ENCODE measurements at places on chromosomes 6 and 20.

DNA sequence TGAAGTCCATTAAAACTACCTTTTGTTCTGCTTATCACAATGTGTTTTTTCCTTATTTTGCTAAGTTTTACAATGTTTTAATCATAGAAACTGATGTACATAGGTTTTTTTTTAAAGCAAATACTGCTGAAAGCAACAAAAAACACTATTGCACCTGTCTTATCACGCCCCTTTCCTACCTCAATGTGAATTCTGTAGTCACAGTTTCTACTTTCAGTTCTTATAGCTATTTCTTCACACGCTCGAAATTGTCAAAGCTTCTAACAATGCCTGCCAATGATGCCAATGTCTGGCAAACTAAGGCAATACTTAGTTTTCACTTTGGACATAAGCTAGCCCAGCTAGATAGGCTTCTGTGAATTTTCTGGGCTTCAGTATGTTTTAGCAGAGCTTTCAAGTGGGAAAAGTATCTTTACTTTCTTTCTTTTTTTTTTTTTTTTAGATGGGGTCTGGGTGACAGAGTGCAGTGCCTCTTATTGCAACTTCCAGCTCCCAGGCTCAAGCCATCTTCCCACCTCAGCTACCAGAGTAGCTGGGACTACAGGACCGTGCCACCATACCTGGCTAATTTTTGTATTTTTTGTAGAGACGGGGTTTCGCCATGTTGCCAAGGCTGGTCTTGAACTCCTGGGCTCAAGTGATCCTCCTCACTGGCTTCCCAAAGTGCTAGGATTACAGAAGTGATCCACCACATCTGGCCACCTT is 85.5 kb upstream of the HTR1B start:
- no peak for DNase-seq

- DNase-seq = no peak
These were observed 156.8 kb upstream of the RIN2 start for GRCh38 chr20:19601126-19601810.

- DNase-seq = no peak
These were observed 32.7 kb downstream of the PLN start for GRCh38 chr6:118580585-118581419.

DNA sequence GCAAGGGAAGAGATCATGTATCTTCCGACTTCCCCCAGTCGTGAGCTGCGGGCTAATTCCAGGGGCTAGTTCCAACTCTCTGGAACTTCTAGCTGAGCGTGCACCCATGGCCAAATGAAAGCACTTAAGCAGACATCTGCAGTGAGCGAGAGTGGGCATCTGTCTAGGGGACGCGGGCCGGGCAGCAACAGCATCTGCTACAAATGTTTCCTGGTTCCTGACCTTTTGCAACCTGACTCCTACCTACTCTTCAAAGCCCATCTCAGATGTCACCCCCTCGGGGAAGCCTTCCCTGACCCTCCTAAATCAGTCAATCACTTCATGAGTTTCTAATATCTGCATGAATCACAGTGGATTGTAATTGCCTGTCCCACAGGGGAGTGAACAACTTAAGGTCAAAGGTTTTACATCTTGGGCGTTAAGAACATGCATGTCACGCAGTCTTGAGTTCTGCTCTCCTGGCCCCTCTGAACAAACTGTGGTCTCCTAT is 141.9 kb downstream of the CEBPB start:
- DNase-seq = no peak

DNA sequence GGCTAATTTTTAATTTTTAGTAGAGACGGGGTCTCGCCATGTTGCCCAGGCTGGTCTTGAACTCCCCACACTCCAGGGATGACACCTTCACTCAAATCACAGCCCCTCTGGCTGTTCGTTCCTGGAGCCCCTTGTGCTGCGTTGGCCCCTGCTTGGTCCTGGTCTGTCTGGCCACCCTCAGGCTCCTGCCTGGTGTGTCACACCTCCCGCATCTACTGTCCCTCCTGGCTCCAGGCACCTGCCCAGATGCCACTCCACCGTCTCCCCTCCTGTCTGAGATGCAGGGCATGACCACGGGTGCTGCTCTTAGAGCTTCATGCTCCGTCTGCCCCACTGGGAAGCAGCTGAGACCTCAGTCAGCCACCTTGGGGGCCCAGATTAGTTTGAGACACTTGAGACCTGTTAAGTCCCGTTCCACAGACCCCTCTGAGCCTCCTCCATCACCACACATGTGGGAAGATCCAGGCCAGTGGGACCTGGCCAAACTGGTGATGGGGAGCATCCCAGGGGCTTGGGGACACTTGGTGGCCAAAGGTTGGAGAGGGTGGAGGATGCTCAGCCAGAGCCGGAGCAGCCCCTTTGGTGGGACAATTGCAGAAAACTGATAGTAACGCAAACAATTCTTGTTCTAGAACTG is 21.9 kb upstream of the NPBWR2 start:
- no peak for DNase-seq

GRCh38 chr20:41004531-41005360 is 23.9 kb upstream of the TOP1 start:
- no peak for DNase-seq

DNA sequence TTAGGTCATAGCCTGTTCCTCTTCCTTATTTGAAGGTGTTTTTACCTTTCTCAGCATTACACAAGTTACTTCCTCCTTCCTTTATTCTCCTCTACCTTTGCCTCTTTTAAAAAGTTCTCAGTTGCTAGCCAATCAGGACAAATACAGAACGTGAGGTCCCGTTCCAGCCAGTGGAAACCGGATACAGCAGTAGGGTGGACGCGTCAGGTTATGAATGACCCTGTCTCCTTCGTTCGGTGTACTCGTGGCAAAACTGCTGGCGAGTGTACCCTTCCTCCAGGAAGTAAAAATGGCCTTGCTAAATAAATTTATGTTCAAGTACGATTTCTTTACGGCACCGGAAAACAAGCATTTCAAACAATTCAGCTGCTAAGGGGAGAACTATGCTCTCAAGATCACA is 77.0 kb upstream of the MLN start:
- no peak for DNase-seq

DNA sequence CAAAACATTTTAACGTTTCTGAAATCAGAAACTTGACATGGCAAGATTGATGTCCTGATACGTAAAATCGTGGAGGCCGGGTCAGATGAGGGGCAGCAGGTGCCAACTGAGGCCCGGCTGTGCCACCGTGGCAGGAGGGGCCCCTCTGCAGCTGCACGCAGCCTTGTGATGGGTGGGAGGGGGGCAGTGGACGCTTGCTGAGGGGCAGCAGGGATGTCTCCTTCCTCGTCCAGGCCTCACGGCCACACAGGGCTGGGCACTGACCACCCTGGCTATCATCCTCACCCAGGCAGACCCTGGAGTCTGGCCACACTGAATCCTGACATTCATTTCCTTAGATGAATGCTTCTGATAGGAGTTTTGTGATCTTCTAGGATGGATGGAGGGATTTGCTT is 114.7 kb downstream of the ERMARD start:
- DNase-seq = no peak

DNA sequence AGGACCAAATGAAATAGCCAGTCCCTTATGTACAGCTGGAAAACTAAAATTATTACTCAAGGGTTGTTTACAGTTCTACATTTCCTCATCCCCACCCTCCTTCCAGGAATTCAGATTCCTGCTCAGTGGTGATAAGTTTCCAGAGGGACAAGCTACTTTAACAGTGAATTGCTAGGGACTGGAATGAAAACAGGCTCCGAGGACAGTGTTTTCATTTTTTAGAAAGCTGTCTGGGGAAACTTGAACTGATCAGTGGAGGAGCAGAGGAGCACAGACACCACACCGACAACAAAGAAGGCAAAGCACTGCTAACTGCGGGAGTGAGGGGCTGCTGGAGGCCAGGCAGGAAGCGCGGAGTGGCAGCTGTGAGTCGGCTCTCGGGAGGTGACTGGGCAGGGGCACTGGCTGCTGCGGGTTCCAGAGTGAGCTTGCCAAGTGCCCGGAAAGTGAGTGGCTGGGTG is 322.2 kb downstream of the ESR1 start:
- no peak for DNase-seq

GRCh38 chr6:20882014-20882413 is 347.8 kb downstream of the CDKAL1 start:
- no peak for DNase-seq

DNA sequence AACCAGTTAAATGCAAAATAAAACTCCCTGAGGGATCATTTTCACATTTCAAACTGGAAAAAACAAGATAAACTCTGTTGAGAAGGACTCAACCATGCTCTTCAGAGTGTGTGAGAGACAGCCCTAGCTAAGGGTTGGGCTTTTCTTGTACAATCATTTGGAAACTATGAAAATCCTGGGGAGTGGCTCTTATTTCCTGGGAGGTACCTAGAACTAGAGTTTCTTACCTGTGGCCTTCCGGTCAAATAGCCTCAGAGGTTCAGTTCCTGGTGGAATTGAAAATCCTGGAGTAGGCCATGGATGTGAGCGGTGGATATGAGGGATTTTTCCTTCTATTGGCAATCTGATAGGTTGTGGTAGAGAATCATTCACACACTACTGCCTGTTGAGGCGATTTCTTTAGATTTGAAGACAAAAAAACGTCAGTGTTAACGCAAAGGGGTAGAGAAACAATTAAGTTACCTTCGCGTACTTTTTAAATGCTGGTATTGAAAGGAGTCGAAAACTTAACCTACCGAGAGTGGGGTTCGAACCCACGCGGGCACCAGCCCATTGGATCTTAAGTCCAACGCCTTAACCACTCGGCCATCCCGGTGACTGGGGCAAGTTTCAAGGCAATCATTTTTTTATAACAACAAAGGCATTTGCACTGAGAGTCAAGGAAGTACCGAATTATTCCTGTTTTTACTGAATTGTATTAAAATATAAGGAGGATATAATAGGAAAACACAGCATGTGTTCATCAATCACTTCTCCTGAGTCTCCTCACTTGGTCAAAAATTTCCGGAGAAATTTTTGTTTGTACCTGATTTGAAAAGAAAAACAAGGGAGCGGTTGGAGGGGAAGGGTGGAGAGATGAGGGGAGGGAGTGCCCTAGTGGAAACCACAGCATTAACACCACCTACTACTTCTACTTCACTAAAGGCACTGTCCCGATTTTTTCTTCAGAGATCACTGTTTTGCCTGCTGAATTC is 191.3 kb downstream of the OR2B2 start:
- no peak for DNase-seq

- DNase-seq = no peak
These were observed 19.3 kb downstream of the MRAP2 start for GRCh38 chr6:84052883-84053241.

DNA sequence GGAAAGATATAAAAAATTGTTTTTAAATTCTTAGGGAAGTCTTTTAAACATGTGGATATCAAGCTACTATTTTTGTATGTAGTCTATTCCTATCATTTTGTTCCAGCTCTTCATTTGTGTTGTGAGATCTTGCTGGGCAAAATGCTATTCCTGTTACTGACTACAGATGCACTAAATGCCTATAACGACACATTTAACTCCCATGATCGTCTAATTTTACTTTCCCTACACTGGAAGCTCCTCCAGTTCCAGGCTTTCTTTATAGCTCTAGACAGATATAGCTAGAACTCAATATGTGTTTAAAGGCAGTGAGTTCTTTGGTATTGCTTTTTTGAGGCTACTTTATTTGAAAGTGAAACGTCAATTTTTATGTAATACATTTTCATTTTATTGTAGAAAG is 971.5 kb upstream of the CITED2 start:
- no peak for DNase-seq

DNA sequence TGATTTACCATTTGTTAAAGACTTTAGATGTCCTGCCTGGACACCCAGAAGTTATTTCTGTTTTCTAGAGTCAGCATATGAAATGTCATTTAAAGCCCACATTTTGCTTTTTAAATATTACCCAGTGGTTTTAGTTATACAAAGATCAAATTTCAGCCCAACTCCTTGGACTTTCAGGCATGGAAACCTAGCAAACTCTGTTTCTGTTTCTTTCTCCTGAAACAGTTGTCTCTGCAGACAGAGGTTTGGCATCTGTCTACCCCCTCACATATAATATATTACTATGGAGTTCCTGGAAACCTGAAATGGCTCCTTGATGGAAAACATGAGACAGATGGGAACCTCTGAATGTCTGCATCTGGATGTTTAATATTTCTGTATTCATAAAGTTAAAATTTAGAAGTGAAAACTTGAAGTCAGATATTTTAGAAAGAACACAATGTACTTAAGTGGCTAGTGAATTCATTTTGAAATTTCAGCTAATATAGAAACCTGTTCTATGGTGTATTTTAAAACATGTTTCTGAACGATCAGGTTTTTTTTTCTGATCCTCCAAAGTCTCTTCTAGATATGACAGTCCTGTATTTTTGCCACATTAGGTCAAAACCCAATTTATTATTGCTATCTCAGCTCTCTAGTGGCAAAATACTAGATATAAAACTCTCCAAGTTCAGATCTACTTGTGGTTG is 743.3 kb downstream of the CD109 start:
- DNase-seq = no peak

DNA sequence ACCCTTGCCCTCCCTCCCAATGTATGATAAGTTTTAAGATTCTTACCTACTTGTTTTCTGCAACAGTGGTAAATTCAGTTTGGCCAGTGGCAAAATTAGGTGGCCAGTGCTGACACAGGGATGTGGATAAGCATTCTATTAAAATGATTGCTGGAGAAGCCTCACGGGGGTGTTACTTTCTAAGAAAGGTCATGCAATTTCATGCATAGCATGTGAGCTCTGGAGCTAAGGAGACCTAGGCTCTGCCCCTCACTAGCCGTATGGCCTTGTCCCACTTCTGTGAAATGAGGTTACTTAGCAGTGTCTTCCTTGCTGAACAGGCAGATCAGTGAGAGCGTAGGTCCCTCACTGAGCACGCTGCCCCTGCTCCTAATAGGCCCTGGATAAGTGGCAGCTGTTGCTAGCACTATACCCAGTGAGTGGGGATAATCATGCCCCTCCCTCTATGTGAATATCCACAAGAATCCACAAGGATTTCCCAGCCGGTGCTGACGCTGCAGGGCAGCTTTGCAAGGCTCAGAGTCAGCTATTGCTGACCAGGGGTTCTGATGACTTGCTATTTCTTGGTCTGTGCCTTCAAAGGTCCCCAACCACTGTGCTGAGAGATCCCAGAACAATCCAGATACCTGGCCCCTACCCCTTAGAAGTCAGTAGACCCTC is 86.5 kb upstream of the MRPS10 start:
- DNase-seq = no peak

- DNase-seq = no peak
These were observed 113.2 kb downstream of the EDN1 start for GRCh38 chr6:12403201-12403826.

GRCh38 chr6:29531668-29532067 is 27.9 kb downstream of the UBD start:
- no peak for DNase-seq

Data from stimulated activated CD4-positive, alpha-beta T cell treated with anti-CD3 and anti-CD28 coated beads, TNF-alpha, amount 100 ng/mL, for 1 hour (primary cell).